ENCODE measurements at places on chromosomes 4 and X.

- DNase-seq: no peak
Measured at GRCh38 chrX:8025705-8026104, 98.5 kb upstream of the PNPLA4 start.

GRCh38 chr4:41067369-41067768 lies 147.0 kb downstream of the APBB2 start:
- DNase-seq: peak; percentile 60

DNA sequence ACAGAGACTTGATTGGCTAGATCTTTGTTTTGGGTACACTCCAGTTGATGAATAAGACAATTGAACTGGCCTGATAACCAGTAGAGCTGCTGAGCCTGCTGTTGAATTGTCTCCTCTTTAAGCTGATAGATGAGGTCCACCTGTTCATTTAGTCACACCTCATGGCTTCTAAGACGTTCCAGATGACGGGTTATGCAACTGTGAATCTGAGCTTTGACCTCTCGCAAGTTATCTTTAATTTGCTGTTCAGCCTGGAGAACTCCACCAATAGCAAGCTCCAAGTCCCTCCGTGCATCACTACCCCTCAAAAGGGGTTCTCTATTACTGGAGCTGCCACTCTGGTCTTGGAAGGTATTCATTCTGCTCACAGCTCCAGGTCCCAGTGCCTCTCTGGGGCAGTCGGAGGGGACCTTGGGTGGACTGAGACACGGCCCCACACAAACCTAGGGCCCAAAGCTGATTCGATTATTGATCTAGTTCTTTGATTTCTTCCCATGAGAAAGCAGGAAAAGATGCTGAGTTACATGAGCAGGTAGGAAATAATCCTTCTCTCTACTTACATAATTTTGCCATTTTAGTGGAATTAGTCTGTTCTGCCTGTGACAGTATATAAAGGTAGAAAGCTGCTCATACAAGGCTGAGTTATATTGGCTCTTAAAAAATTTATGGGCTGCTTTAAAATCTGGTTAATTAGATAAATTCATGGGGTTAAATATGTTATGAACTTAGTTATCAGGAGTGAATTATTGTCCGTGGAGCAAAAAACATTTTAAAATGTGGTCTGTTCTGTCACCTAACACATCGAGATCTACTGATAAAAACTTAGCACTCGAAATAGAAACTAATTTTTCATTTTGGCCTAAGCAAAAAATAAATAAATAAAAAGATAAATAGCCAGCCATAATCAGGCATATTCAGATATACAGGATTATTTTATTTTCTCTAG lies 6.8 kb downstream of the MMAA start:
- DNase-seq: no peak

DNA sequence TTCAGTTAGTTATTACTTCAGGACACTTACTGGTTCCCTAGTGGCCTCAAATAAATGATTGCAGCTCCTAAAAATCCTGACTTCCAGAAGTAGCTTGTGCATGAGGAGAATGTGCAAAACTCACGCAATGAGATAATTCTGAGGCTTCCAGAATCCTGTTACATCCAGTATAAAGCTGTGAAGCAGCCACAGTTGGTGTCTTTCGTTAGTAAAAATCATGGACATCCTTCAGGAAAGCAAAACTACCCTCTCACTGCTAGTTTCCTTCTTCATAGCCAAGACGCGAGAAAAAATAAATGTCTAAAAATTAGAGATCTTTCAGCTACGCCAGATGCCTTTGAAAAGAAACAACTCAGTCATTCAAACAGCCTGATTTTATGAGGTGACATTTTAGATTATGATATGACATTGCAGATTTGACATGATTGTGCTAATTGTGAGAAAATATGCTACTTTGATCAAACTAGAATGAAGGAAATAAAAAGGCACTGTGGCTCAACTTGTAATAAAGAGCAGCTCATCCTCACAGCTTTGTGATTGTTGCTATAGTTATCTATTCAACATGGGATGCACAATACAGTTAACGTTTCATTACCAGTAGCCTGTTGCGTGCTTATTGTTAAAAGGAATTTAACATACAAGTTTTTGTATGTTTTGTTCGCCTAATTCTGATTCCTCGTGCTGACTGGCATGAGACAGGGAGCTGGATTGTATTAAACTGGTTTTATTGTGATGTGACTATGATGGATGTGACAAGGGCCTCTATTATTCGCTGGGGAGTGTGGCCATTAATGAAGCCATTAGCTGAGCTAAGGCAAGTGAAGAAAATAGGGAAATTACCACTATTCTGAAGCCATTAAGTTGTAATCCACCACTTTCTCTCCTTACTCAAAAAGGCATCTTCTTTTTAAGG lies 40.5 kb downstream of the AFF2 start:
- no peak for DNase-seq

DNA sequence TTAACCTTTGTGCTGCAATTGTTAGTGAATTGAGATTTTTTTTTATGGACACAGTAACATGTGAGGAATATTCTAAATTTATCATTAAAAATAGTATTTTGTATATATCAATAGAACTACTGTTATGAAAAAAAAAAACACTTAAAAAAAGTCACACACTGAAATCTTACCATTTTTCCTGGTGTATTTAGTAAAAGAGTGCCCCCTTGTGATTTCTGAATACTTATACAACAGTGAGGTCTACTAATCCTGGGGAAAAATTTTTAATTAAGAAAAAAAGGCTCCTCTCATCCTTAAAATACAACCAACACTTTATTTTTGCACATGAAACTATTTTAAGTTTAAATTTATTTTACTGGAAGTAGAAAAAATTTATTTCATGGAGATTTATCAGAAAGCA lies 56.4 kb upstream of the SPOCK3 start:
- peak; percentile 14 for DNase-seq

DNA sequence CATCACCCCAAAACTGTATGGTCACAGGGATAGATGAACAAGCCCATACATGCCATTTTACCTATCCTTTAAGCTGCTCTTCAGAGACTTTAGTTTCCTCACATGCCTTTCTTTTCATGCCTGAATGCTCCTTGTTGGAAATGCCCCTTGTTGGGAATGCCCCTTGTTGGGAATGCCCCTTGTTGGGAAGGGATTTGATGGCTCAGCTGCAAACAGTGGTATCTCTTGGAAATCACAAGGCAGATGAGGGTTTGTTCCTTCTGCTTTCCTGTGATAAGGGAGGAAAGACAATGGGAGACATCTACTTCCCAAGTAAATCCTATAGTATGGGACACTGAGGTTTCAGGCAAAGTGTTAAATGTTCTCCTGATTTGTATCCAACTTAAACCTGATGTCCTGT lies 11.5 kb downstream of the CXCL2 start:
- no peak for DNase-seq

DNA sequence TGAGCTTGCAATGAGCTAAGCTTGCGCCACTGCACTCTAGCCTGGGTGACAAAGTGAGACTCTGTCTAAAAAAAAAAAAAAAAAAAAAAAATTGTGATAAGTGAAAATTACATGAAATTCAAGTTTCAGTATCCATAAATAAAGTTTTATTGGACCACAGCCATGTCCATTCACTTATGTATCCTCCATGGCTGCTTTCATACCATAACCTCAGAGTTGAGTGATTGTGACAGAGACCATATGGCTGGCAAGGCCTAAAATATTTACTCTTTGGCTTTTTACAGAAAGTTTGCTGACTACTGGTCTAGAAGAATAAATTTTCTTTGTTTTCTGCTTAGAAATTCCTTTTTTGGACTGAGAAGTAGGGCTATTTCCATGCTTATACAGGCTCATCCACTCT lies 11.8 kb upstream of the SHISA3 start:
- no peak for DNase-seq

- peak; percentile 64 for DNase-seq
Measured at GRCh38 chrX:22135994-22136684, 104.0 kb downstream of the PHEX start.

- no peak for DNase-seq
Measured at GRCh38 chr4:7202411-7202810, 10.1 kb downstream of the SORCS2 start.

- DNase-seq: no peak
Measured at GRCh38 chrX:35829501-35829900, 31.4 kb downstream of the MAGEB16 start.

DNA sequence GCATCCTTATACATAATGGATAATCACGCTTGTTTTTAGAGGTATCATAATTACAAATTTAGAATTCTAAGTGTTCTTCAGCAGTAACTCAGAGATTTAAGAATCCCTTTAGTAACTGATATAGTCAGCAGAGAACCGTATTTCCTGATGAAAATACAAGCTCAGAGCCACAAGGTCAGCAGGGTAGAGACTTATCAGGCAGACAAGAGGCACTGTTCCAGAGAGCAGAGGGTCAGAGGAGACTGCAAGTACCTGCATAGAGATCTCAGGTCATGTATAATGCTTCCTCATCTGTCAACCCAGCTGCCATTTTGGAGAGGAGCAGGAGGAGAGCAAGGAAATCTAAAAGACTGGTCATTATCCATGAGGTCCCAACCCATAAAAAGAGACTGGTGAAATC lies 787.1 kb upstream of the FTHL17 start:
- DNase-seq: no peak

DNA sequence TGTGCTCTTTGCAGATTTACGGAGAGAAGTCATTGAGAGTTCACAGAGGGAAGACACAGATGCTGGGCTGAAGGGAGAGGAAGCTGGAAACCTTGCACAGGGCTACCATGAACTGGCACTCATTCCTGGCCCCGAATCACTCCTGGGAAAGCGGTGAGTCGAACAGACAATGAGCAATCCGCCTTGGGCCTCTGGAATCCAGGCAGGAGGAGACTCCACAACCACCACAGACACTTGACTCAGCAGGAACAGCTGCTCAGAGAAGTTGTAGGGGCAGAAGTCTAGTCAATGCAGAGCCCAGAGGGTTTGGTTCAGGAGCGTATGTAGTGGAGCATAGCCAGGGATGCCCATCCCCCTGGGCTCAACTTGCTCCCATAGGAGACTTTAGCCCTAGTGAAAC lies 62.8 kb upstream of the GRIA3 start:
- DNase-seq: no peak

- no peak for DNase-seq
Measured at GRCh38 chrX:19628011-19628575, 112.8 kb upstream of the MAP3K15 start.

GRCh38 chr4:41466249-41466648 lies 71.7 kb upstream of the LIMCH1 start:
- no peak for DNase-seq

- peak; percentile 79 for DNase-seq
Measured at GRCh38 chr4:74376888-74377483, 12.0 kb downstream of the EREG start.

GRCh38 chr4:16116493-16116990 lies 32.7 kb upstream of the PROM1 start:
- DNase-seq: no peak

DNA sequence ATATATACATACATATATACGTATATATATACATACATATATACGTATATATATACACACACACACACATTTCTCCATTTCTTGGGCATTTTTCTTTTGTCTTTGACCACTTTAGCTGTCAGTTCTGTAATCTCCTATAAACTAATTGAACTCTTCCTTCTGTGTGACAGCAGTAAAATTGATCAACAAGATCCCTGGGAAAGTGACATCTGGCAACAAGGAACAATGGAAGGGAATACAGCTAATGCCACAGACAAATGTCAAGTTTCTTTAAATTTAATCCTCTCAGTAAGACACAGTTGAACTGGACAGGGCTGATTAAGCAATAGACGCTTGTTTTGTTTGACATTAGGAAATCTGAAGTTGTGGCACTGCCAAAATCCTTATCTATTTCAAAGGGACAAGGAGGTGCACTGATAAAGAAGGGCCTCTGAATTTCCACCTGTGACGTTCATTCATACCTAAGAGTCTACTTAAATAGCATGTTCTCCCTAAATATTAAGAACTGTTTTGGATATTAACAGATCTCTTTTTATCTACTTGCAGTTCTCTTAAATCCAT lies 126.9 kb downstream of the RNF150 start:
- no peak for DNase-seq

- DNase-seq: no peak
Measured at GRCh38 chrX:18687856-18688495, 16.1 kb upstream of the RS1 start.

DNA sequence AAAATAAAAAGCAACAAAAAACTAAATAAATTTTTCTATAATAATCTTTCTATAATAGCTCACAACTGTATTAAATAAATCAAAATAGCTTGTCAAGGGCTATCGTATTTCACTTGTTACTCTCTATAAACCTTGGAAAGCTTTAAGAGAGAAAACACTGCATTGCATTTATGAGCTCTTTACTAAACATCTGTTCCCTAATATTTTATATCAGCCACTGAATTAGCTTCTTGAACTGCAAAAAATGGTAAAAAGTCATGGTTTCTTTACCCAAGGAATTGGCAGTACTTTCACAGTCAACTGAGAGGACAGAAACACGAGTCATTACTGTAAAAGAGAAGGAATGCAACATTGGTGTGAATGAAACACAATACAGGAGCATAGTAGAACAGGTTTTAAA lies 671.2 kb downstream of the PCDH18 start:
- no peak for DNase-seq

DNA sequence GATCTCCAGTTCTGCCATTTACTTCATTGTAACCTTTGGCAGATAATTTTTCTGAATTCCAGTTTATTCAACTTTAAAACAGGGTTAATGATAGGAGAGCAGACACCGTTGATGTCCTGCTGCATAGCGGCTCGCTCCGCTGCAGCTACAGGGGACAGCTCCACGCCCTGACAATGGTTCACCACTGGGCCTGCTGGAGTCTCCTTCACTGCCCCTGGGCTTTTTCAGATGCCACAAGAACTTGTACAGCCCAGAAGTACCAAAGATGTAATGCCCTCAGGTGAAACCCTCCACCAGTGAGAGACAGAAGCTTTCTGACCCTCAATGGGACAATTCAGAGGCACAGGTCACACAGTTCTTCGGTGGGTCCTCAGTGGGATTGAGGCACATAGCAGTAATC lies 22.7 kb upstream of the SEPTIN11 start:
- no peak for DNase-seq

DNA sequence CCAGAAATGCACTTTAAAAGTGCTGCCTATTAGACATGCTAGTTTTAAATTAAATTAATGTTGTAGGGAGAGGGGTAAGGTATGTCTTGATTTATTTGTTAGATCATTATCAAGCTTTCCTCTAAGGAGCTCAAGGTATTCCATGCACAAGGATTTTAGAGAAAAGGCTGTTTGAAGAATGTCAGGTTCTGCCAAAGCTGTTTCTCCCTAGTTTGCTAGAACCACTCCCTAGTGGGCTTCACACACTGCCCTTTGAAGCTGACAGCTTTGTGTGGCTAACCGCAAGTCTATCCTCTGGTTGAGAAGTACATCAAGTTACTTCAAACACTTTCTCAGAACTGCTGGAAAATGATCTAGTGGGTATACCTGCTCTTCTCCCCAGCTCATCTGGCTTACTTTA lies 32.3 kb downstream of the RASL11B start:
- DNase-seq: no peak
